ENCODE measurements at places on chromosomes 3 and 15.

DNA sequence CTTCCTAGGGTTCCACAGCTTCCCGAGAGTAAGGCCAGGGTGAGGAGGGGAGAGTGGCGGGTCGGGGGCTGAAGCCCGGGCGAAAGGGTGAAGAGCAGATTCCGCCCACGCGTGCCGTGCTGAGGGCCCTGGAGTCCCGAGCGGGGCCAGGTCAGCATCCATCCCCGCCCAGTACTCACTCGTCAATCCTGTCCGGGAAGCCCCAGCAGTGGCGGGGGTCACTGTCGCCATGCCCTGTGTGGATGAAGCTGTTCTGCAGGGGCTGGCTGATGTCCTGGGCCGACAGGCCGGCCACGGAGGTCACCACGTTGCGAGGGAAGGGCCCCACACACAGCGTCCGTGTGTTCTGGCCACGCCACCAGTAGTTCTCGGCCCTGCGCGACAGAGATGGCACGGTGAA, 36.3 kb downstream of the TNK2 start:
- DNase-seq = no peak

DNA sequence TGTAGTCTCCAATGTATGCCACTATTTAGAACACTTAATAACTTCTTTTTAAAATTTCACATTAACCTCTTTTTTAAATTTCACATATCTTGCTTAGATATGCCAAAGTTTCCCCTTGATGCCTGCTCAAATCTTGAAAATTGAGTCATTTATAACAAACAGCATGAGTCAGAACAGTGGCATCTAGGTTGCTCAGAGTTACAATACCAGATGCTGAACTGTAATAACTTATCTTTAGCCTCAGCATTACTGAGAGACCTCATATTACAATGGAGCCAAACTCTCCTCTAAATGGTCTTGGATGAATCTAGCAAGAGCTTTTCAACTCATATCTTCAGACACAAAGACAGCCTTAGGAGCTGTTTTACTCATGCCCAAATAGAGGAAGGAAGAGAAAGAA, 439.3 kb upstream of the ARPP21 start:
- DNase-seq = no peak

GRCh38 chr3:49222002-49222401, 50.6 kb downstream of the KLHDC8B start:
- DNase-seq = no peak

DNA sequence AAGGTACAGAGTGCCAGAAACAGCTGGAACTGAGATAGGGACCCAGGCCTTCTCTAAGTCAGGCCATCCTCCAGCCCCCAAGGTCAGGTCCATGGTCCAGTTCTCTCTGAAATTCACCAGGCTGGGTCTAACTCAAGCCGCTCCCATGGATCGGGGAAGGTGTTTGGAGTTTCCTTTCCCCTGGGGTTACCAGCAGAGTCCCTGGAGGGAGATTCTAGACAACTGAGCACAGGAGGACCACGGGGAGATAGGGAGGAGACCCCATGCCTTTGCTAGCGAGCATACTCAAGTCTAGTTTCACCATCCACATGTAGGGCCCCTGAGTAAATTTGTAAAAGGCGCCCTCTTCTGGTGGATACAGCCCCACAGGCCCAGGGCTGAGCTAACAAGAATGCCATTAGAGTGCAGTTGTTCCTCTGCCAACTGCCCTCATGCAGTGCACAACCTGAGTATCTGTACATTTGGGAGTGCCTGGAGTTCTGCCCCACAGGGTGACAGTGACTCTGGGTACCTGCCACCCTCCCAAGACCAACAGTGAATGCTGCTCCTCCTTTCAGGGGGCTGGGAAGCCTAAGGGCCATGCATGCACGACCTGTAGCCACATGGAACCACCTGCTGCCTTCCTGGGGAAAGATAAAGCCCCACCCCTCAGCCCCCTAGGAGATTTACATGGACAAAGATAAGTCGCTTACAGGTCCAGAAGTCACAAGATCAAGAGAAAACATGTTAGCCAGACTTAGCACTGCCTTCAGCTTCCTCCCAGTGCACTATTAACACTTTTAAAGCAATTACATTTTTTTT, 89.0 kb downstream of the IQSEC1 start:
- DNase-seq = no peak

DNA sequence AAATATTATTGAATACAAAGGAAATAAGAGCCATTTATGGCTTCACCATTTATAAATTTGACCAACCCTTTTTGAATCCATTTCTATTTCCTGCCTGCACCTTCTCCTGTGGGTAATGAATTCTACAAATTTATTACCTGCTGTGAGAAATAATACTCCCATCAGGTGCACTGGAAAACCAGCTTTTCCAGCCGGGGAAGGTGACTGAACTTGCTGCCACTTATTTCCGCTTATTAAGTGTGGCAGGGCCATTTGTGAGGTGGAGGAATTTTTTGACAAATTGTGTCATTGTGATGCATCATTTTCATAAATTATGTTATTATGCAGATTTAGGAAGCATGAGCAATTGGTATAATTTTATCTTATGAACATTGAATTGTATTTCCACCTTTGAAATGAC, 151.1 kb downstream of the SQOR start:
- no peak for DNase-seq

- no peak for DNase-seq
These were observed 291.9 kb upstream of the POU1F1 start for GRCh38 chr3:87568331-87568730.

- DNase-seq = no peak
These were observed 157.6 kb downstream of the UACA start for GRCh38 chr15:70605606-70606410.

Measured in GM12878 (cell line).